ENCODE measurements at places on chromosomes 1 and 21. TPM values are rescaled to one million over a fixed set of nuclear protein-coding genes. Genes with fewer than 3 reads are reported as not detected.

- no peak for DNase-seq
Observed at GRCh38 chr1:46458190-46458589, 31.4 kb upstream of the DMBX1 start.

DNA sequence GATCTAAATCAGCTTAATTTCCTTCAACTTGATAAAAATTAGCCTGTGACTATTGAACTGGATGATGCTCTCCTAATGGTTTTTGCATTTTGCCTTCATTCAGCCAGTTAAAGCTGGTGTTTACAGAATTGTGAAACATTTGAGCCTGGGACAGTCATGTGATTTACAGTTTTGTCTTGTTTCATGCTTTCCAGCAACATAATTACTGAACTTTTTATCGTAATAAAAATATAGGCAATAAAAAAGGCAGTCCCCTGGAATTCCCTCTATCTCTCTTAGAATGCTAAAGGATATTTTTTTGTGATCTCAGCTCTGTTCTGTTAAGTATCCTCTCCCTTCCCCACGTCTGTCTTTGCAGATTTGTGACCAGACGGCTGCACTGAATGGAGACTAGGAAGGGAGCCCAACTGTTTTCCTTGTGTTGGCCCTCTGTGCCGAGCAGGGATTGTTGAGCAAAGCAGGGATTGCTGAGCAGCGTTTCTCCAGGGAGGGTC is 70.3 kb upstream of the RGL1 start:
- DNase-seq: no peak

Gene VCAM1
- 33.6 TPM for total RNA-seq

GRCh38 chr1:61322008-61322744 is 239.8 kb downstream of the NFIA start:
- DNase-seq: no peak

Gene ZNF648
- 0.23 TPM for total RNA-seq

DNA sequence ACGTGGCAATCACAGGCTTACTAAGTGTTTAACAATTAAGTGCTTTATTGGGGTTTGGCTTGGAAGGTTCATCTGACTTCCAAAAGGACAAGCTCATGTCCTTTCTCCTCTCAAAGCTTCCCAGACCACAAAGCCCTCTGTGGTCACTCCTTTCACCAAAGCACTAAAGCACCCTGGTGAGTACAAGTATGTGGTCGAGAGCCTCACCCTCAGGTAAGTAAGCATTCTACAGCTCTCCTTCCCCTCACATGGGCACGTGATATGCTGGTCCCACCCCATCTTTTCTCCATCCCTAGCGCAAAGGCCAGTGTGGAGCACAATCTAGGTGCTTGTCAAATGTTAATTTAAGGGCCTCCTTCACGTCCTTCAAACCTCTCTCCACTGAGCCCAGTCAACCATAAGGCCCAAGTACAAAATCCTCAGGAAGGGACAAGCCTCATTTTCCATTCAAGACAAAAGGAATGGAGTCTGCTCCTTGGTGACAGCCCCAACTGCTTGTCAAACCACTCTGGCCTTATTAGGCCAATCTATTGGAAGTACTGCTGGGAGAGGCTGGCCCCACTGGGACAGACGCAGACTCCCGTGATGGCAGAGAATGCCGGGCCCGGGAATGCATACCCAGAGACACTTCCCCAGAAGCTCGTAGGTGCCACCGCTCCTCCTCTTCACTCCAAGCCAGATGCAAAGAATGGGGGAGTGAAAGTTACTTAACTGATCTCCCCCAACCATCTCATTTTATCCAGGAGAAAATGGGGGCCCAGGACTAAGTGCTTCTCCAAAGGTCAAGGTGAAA is 7.8 kb downstream of the STMN1 start:
- DNase-seq: no peak

Gene MARK1
- total RNA-seq: 11.8 TPM

Gene RNU1-3
- 3,937 TPM for total RNA-seq

- no peak for DNase-seq
Observed at GRCh38 chr1:170131984-170132383, 13.8 kb upstream of the NTMT2 start.

Gene KRTAP19-1
- total RNA-seq: not detected

- DNase-seq: no peak
Observed at GRCh38 chr1:241881440-241881839, 33.4 kb downstream of the EXO1 start.

GRCh38 chr1:246476771-246477170 is 30.3 kb downstream of the SMYD3 start:
- DNase-seq: no peak

- DNase-seq: no peak
Observed at GRCh38 chr21:44024257-44024656, 12.1 kb downstream of the TRAPPC10 start.

DNA sequence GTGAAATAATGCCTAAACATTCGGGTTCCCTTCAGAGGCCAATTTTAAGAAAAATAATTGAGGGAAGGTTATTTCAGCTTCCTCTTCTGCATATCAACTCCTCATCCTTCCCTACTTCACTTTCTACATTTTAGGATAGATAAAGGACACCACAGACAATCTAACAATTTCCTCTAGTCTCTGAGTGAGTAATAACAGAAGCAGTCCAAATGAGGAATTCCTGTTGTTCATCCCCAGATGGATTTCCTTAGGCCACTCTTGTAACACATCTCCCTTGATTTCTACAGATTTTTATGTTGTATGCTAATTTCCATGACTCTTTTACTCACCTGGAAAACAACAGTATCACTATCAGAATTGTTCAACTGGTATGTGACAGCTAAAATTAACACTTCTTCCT is 87.7 kb upstream of the LYPLAL1 start:
- DNase-seq: no peak

Gene SH2D1B
- total RNA-seq: not detected

GRCh38 chr1:19661721-19662228 is 2.9 kb upstream of the HTR6 start:
- DNase-seq: no peak

Gene CELA3A
- total RNA-seq: not detected

DNA sequence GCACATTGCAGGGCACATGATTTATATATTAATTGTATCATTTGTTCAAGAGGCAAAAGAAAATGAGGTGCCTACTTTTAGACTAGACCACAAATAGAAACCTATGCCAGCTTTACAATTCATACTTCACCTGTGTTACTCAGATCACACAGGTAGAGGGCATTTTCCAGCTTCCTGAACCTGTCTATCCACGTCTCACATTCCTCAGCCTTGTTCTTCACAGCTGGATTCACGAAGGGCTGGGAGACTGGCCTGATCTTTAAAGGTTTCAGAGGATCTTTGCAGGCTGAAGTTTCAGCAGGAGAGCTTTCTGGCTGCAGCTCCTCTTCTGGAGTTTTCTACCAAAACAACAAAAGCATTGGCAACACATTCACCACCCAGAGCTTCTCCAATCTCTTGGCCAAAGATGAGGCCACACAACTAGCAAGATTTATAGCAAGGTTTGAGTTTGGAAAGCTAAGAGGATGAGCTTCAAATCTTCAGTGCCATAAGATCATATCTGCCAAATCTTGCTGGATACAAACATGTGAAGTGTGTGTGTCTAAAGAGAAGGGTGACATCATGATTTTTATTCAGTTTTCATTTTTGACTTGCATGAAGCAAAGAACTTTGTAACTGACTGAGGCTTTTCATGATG is 71.0 kb upstream of the CYP2J2 start:
- DNase-seq: no peak

DNA sequence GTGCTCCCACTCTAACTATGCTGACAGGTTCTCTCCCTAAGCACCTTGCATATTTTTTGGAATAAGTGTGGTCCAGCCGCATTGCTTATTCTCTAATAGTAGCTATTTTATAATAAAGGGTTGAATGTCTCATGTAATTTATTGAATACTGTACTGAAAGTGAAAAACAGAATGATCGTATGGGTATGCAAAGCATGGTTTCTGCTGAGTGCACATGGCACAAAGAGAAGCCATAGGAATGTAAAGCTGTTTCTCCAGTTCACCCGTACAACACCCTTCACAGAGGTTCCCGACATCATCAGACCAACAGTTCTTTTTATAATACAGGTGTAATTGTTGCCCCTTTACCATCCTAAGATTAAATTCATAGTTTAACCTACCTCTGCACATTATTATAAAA is 8.9 kb upstream of the HAO2 start:
- no peak for DNase-seq

DNA sequence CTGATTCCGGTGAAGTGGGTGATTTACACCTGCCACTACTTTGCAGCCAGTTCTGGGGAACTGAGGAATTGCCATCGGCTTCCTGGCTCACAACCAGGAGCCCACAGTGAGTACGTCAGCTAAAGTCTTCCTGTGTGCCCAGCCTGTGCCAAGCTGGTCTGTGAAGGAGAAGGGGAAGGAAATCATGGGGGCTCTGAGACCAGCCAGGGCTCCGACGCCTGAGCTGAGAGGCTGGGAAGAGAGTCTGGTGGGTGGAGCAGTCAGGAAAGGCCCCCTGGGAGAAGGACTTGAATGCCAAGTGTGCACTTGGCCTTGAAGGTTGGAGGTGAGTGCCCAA is 1.2 kb downstream of the LURAP1 start:
- DNase-seq: no peak

Gene MYOG
- not detected for total RNA-seq

Gene FCRL2
- total RNA-seq: not detected

DNA sequence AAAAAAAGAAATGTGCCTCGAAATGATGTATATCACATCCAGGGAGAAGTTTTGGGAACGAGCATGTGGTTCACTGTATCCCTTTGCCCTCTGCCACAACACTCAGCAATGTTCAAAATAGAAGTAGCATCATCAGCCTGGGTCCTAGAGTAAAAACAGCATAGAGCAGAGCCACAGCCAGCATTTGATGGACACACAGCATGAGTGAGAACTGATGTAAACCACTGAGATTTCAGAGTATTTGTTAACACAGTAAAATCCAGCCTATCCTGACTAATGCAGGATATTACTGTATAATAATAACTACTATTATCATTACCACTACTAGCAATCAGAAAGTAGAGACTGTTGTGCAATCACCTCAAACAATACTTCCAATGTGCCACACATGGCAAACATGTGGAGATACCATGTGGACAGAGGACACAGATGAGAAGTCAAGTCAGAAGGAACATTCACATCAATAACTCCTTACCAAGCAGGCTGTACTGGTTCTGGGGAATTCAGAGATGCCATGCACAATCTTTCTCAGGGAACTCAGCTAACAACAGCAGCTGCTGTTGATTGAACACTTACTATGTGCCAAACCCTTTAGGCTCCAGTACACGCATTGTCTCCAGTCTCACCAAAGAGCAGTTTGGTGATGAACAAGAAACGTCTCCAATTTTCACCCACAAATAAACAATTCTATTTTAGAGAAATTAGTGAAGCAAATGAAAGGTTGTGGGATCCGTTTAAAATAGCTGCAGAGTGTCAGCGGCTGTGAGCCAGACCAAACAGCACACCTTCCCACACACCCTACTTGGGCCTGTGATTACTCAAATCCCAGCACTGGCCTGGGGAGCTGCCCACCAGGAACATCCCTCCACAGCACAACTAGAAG is 16.6 kb upstream of the GFI1 start:
- no peak for DNase-seq

Gene FGR
- 0.53 TPM for total RNA-seq

DNA sequence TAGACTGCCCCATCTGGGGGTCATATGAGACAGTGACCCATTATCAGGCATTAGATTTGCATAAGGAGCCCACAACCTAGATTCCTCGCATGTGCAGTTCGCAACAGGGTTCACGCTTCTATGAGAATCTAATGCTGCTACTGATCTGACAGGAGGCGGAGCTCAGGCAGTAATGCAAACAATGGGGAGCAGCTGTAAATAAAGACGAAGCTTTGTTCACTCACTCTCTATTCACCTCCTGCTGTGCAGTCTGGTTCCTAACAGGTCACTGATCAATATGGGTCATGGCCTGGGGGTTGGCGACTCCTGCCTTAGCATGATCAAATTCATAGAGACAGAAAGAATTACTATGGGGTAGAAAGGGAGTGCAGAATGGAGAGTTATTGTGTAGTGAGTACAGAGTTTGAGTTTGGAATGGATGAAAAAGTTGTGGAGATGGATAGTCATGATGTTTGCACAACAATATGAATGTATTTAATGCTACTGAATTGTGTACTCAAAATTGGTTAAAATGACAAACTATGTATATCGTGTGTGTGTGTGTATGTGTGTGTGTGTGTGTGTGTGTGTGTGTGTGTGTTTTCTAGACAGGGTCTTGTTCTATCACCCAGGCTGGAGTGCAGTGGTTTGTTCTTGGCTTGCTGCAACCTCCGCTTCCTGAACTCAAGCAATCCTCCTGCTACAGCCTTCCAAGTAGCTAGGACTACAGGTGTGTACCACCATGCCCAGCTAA is 42.2 kb downstream of the BTF3L4 start:
- DNase-seq: no peak

Gene WDR64
- total RNA-seq: not detected

GRCh38 chr1:92695104-92695503 is 89.8 kb downstream of the EVI5 start:
- DNase-seq: no peak

Gene FAM167B
- 1.8 TPM for total RNA-seq

Gene CD84
- total RNA-seq: not detected

GRCh38 chr1:18861082-18861481 is 1.6 kb upstream of the TAS1R2 start:
- DNase-seq: no peak

Gene FCER1G
- 1.8 TPM for total RNA-seq
